Activated T-helper 1 cell treated with anti-CD3 and anti-CD28 coated beads, Interleukin-2, amount 50 U/mL, for 16 hours (primary cell): ENCODE measurements at places on chromosomes 3 and 15.

GRCh38 chr3:193132964-193133363 lies 108.1 kb upstream of the PLAAT1 start:
- DNase-seq, result no peak

DNA sequence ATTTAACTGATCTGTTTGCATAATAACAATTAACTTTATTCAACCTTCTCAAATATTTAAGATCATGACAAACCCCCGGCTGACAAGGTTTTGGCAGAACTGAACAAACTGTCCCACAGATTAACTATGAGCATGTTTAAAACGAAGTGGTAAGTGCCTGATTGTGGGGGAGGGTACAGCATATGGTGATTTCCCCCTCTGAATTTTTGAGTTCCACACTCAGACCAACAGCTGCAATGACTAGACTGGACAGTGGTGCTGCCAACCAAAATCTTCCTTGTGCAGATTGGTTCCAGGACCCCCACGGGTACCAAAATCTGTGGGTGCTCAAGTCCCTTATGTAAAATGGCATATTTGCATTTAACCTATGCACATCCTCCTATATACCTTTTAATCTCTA lies 449.5 kb downstream of the SHQ1 start:
- no peak for DNase-seq

- peak; percentile 60 for DNase-seq
These were observed at the start of gene C3orf62 for GRCh38 chr3:49276475-49277382. Gene C3orf62 (minus strand): TSS chr3:49277232. CDS start chr3:49276872, 360 bp downstream.

GRCh38 chr3:138241061-138241460 lies 54.0 kb downstream of the ARMC8 start:
- no peak for DNase-seq

DNA sequence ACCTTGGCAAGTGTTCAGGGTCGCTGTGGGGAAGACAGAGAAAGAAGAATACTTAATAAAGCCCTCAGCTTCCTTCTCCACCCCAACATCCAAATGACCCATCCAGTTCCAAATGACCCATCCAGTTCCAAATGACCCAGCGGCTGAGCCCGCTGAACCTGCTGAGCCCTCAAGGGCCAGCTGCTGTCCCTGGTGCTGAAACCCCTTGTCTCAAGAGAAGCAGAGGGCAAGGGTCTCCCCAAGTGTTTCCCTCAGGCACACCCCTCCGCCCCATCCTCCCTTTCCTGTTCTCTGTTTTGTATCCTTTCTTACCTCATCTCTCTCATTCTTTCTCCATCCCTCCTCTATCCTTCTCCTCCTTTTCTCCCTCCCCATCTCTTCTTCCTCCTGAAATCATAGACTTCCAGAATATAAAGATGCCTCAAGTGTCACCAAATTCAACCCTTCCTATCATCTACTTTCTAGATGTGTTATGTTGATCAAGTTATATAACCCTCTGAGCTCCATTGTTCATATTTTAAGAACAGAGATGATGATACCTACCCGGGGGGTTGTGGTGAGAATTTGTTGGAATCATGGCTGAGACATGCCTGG lies 29.0 kb downstream of the CCDC33 start:
- DNase-seq, result no peak

- no peak for DNase-seq
These were observed 52.0 kb downstream of the SNRK start for GRCh38 chr3:43338295-43338694.

- DNase-seq, result no peak
These were observed 80.2 kb upstream of the ACP3 start for GRCh38 chr3:132236701-132237651.

- no peak for DNase-seq
These were observed 39.8 kb downstream of the LRRC49 start for GRCh38 chr15:70932397-70932796.

- DNase-seq, result no peak
These were observed 206.9 kb upstream of the TRIM42 start for GRCh38 chr3:140470962-140471361.
